ENCODE measurements at places on chromosomes 3 and 15.

GRCh38 chr3:57937092-57937491, 71.1 kb upstream of the FLNB start:
- no peak for DNase-seq

DNA sequence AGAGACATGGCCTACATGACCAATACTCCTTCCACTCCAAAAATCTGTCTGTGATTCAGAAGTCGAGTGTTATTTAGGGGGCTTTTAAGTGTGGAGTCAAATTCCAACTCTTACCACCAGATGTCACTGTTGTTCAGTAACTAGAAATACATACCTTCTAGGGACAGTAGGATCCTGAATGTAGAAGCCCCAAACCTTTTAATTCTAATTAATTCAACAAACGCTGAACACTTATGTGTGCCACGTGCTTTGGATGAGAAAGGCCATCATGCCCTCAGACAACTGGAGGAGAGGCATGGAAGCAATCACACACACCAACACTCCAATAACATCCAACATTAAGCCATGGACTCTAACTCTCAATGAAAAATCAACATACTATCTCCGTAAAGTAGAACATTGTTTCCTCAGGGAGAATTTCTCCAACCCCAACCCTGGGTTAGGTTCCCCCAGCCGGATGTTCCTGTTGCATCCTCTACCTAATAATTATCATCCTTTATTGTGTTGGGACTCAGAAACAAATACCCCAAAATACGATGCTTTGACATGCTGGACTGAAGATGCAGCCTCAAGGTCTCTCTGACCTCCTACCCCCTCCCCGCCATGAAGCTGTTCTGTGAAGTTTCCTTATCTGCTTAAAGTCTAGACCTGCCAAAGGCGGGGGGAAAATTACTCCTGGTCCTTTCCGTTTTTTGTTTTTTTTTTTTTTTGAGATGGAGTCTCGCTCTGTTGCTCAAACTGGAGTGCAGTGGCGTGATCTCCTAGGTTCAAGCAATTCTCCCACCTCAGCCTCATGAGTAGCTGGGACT, 8.0 kb upstream of the CCDC13 start:
- DNase-seq: peak; percentile 50

DNA sequence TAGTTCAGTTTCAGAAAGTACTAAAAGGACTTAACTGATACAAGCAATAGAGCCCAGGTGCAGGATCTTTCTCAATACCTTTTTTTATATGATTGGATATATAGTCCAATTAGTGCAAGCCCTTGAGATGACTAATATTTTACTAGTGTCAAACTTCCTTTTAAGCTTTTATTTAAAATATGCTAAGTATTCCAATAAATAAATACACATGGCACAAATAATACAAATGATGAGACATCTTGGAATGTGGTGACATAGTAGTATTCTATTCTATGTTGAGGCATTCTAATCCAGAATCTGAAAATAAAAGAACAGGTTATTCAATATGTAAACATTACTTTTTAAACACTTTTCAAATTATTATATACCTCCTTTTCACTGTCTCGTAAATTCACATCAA, 670.0 kb downstream of the SI start:
- DNase-seq: no peak

- no peak for DNase-seq
Measured at GRCh38 chr3:59483191-59483590, 433.4 kb upstream of the CFAP20DC start.

GRCh38 chr3:87053553-87053952, 62.6 kb upstream of the VGLL3 start:
- no peak for DNase-seq

DNA sequence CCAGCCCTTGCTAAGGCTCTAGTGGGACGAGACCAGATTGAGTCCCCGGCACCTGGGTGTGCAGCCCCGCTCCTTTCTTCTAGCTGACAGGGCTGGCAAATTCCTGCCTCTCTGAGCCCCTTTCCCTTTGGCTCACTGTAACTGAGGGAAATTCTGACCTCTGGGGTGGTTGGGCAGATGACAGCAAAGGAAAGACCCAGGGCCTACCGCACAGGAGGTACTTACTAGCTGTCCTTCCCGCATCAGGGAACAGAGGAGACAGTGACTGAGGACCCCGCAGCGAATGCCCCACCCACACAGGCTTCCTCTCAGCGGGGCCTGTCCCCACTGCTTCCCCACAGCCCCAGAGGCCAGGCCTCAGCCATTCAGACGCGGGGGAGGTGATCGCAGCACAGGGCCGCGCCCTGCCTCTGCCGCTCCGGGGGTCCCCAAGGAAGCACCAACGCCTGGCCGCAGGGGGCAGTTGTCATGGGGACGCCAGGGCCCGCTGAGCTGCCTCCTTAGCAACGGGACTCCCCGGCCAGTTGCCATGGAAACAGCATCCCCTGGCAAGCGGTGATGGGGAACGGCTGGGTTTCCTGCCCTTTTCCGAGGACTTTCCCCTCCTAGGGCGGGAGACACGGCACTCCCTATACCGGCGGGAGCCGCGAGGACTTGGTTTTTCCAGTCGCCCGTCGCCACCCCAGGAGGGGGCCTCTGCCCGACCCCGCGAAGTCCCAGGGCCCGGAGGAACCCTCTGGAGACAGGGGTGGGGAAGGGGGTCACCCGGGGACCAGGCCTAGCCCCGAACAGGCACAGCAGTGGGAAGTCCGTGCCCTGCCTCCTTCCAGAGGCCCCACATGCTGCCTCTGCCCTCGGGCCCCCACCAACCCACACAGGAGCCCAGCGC, 50.1 kb downstream of the HCN4 start:
- DNase-seq: peak; percentile 28

- no peak for DNase-seq
Measured at GRCh38 chr3:111669926-111670630, 74.9 kb upstream of the ZBED2 start.

GRCh38 chr3:45132568-45133211, 13.5 kb downstream of the CDCP1 start:
- DNase-seq: no peak

- peak; percentile 5 for DNase-seq
Measured at GRCh38 chr3:126344380-126345041, 12.7 kb downstream of the KLF15 start.

DNA sequence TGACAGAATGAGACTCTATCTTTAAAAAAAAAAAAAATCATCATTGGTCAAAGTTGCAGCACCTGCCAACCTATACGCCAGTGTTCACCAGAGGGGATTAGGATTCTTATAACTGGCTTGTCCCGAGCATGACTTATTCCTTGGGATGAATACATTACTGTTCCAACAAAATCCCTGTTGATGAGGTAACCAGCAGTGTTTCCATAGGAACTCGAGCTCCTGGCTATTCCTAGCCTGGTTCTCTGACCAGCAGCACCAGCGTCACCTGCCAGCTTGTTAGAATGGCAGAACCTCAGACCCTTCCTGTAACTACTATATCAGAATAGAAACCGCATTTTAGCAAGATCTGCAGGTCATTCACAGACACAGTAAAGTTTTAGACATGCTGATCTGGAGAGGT, 364.4 kb downstream of the PTPRG start:
- no peak for DNase-seq

DNA sequence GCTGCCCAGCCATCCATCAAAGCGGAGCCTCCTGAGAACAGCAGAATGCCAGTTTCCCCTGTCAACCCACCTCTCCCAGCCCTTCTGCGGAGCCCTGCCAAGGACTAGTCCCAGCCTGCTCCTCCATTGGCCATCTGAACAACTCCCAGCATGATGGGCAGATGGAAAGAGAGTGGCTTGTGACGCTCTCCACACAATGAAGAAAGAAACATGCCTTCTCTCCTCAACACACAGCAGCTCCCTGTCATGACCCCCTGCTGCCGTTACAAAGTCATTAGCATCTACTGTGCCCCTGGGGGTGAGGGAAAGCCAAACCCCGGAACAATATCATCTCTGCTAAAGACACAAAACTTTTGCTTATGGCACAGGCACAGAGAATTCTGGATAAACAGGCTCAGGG, 33.6 kb downstream of the MECOM start:
- DNase-seq: no peak

- no peak for DNase-seq
Measured at GRCh38 chr3:97930018-97930417, 42.2 kb downstream of the RIOX2 start.

- peak; percentile 22 for DNase-seq
Measured at GRCh38 chr15:47756872-47757271, 39.6 kb downstream of the SEMA6D start.

GRCh38 chr3:30673425-30674341, 67.3 kb downstream of the TGFBR2 start:
- DNase-seq: no peak

DNA sequence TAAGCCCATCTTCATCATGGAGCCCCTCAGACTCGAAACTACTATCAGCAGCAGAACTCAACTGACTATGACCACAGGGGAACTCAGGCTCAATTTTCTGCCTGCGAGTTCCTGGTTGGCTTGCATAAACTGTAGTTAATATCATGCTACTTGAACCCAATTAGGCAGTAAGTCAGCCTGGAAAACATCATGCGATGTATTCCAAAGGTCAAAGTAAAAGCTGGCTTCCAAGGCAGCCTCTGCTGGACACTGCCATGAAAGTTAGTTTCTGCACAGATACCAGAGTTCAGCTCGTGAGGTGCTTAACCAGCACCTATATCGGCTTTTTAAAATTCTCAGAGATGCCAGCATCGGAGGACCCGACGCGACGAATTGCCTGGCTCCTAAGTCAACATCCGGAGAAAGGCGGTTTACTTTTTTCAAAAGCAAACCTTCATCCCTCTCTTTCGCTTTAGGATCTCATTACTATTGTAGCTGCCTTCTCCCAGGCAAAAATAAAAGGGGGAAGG, 3.8 kb downstream of the ANP32A start:
- DNase-seq: no peak

DNA sequence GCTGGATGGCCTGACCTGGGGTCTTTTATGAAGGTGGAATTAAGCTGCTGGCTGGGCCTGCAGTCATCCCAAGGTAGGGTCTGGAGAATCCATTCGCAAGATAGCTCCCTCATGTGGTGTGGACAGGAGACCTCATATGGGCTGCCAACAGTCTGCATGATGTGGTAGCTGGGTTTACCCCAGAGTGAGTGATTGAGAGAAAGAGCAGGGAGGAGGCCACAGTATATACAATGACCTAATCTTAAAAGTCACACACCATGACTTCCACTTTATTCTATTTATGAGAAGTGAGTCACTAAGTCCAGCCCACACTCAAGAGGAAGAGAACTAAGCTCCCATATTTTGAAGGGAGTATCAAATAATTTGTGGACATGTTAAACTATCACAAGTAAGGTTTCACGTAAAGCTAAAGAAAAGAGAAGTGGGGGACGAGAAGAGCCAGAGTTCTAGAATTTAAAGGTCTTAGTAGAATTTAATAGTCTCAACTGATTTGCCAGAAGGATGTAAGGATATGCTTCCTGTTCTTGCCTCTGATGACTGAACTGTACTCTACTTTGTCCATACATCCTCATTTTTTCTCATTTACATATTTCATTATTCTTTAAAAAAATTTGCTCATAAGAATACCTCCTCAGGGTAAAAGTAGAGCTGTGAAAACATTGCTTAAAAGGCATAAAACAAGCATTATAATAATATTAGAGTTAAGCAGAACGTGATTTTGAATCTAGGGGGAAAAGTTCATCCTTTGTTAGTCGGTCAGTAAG, 184.4 kb downstream of the PEX5L start:
- no peak for DNase-seq

GRCh38 chr3:120928991-120929390, 21.0 kb downstream of the STXBP5L start:
- no peak for DNase-seq

DNA sequence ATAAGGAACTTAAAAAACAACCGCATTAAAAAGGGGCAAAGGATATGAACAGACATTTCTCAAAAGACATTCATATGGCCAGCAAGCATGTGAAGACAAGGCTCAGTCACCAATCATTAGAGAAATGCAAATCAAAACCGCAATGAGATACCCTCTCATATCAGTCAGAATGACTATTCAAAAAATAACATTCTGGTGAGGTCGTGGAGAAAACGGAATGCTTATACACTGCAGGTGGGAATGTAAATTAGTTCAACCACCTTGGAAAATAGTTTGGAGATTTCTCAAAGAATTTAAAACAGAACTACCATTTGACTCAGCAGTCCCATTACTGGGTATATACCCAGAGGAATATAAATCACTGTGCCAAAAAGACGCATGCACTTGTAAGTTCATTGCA, 496.6 kb upstream of the SGO1 start:
- no peak for DNase-seq

DNA sequence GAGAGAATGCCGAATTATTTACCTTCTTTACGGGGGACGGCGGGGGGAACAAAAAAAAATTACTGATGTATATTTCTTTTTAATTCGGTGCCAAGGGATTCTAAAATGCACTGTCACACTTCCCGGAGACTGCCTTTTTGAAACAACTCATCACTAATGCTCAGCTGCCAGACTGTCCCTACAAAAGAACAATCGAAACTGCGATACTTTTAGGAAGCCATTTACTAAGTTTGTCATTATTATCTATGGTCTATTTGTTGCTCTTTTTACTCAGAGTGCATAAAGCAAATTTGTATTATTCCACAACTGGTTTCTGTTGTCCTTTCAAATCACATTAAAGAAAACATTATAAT, 60.8 kb downstream of the TM4SF4 start:
- DNase-seq: no peak

DNA sequence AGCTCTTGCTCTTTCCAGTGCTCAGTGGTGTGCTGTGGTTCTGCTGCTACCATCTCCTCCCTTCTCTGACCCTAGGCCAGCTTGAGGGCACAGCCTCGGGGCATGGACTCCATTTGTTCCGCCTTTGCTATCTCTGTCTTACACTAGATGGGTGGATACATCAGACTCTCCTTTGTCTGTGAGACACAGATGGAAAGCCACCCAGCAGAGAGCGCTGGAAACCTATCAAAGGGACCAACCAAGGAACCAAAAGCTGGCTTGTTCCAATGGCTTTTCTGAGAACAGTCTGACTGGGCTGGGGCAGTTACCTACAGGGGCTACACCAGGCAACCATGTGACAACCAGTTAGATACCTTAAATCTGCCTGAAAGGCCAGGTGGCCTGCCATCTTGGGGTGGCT, 63.8 kb downstream of the NPTN start:
- no peak for DNase-seq

All from HAP-1 (cell line).